ENCODE measurements at places on chromosomes 4 and X. TPM values are rescaled to one million over a fixed set of nuclear protein-coding genes. Genes with fewer than 3 reads are reported as not detected.

Gene TMSB15A
- total RNA-seq, result not detected

Gene GDI1
- total RNA-seq, result 61.4 TPM

Gene NEUROG2
- not detected for total RNA-seq

Gene MAGEB1
- not detected for total RNA-seq

Gene LINC00632
- total RNA-seq, result 84.3 TPM

Gene CLDN2
- total RNA-seq, result 20.8 TPM

Gene USO1
- total RNA-seq, result 40.1 TPM

Gene DCHS2
- 0.06 TPM for total RNA-seq

Gene CHRDL1
- total RNA-seq, result 1.4 TPM

Gene F8A1
- 24.0 TPM for total RNA-seq

Measured in pancreas (tissue), 10 donors.